ENCODE measurements at places on chromosomes 11 and 22.

GRCh38 chr11:35247428-35247827, 108.5 kb downstream of the CD44 start:
- peak; percentile 70 for DNase-seq

- no peak for DNase-seq
These were observed 15.7 kb downstream of the GRIK4 start for GRCh38 chr11:120527111-120527761.

DNA sequence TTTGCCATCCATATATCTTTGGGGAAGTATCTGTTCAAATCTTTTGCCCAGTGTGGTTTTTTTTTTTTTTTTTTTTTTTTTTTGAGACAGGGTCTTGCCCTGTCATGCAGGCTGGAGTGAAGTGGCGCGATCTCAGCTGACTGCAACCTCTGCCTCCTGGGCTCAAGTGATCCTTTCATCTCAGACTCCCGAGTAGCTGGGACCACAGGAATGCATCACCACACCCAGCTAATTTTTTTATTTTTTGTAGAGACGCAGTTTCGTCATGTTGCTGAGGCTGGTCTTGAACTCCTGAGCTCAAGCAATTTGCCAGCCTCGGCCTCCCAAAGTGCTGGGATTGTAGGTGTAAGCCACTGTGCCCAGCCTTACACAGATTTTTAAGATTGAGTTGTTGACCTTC, 4.8 kb upstream of the FAM118A start:
- no peak for DNase-seq

- DNase-seq = no peak
These were observed 1.7 kb upstream of the IL10RA start for GRCh38 chr11:117984476-117984875.

DNA sequence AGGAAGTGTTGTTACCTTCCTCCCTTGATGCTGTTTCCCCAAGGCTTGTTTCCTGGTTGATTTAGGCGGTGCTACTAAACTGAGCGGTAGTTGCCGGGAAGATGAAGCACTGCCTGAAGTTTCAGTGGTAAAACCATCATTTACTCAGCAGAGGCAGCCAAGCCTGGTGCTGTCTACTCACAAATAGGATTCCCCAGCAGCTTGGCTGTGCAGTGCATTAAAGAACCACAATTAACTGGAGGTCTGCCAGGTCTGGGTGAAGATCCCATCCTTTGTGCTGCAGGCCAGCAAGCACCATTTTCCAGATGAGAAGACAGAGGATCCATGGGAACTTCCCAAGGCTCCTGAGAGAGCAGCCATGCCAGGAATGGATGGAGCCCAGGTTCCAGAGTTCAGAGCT, 231.9 kb upstream of the E2F8 start:
- DNase-seq = no peak

DNA sequence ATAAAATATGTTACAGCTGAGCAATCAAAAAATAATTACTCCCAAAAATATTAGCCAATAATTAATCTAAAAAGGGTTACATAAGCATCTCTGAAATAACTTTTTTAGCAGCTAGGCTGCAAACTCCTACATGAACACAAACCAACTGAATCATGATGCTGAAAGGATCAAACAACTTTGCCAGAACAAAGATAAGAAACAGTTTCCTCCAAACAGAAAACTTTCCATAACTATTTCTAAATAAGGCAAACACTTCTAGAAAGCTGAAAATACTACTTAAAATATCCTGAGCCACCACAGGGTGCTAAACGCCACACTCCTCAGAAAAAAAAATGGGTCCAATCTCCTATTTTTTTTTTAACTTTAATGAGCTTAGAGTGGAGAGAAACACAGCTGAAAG, 68.6 kb upstream of the ARHGAP32 start:
- DNase-seq = no peak

DNA sequence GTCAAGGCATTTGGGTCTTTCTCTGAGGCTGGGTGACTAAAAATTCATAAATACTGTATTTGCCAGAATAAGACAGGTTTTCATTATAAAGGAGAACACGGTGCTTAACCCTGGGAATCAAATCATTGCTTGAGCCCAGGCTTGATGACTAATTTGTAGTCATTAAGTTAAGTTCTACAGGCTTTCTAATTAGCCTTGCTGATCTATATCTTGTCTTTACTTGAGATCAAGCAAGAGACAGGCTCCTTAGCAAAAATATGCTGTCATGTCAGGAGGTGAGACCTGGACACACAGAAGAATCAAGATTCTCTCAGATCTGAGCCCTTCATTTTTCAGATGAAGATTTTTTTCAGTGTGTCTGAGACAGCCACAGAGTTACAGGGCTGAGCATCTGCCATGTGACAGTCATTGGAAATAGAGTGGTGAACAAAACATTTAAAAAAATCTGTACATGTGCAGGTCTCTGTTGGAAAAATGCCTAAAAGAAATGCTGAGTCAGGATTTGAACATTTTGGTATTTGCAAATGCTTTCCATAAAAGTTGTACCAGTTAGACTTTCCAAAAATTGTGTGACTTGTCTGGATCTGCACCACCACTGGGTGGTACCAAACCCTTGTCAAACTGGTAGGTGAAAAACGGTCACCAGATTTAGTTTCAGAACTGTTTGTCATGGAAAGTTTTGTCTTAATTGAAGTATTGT, 14.6 kb downstream of the ACAT1 start:
- no peak for DNase-seq

GRCh38 chr11:69635804-69636511, 5.0 kb upstream of the CCND1 start:
- no peak for DNase-seq

DNA sequence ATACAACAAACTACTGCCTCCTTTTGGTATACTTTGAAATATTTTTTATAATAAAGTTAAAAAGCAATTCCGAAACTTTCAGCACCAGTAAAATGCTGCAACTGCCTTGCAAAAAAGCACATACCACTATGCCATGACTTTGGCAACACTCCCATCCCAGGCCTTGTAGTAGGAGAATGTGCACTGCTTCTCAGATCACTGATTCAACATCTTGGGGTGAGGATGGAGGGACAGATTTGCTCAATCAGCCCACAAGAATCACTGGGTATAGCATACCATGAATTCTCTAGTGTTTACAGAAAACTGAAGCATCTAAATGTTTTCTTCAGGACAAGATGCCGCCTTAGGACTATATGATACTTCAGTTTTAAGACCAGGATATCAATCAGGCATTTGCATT, 14.9 kb downstream of the EIF4ENIF1 start:
- no peak for DNase-seq

DNA sequence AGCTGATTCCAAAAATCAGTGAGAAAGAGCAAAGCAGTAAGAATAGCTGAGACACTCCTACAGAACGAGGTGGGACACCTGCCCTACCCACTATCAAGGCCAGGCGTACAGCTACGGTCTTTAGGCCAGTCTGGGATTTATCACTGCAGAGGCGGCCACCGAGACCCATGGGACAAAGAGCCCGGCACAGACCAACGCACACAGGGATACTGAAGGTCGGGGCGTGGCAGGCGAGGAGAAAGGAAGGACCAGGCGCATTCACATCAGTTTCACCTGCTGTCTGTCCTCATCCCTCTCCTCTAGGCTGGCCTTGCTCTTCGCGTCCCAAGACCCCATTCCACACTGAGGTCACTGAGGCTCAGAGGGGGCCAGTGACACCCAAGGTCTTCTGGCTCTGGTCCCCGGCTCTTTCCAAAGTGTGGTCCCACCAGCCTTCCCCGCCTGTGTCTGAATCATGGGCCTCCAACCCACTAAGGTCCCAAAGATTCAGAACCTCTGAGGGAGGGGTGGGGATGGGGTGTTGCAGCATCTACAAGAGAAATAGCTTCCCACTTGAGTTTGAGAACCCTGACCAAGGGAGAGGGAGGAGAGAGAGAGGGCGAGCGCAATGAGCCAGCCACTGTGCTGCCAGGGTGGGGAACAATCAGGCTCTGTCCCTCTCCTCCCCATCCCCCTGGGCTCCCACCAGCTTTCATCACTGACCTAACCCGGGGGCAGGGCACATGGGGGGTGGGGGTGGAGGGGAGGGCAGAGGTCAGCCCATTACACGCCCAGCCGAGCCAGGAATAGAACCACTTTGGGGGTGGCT, 7.2 kb upstream of the PICK1 start:
- no peak for DNase-seq

GRCh38 chr22:33524511-33525260, 395.6 kb downstream of the LARGE1 start:
- DNase-seq = no peak

GRCh38 chr11:117814204-117814765, 10.3 kb downstream of the FXYD2 start:
- no peak for DNase-seq
